Activated T-helper 1 cell treated with anti-CD3 and anti-CD28 coated beads, Interleukin-2, amount 50 U/mL, for 16 hours (primary cell): ENCODE measurements at places on chromosomes 7 and 10.

GRCh38 chr7:143331179-143331801 is 15.4 kb downstream of the CLCN1 start:
- DNase-seq: no peak

DNA sequence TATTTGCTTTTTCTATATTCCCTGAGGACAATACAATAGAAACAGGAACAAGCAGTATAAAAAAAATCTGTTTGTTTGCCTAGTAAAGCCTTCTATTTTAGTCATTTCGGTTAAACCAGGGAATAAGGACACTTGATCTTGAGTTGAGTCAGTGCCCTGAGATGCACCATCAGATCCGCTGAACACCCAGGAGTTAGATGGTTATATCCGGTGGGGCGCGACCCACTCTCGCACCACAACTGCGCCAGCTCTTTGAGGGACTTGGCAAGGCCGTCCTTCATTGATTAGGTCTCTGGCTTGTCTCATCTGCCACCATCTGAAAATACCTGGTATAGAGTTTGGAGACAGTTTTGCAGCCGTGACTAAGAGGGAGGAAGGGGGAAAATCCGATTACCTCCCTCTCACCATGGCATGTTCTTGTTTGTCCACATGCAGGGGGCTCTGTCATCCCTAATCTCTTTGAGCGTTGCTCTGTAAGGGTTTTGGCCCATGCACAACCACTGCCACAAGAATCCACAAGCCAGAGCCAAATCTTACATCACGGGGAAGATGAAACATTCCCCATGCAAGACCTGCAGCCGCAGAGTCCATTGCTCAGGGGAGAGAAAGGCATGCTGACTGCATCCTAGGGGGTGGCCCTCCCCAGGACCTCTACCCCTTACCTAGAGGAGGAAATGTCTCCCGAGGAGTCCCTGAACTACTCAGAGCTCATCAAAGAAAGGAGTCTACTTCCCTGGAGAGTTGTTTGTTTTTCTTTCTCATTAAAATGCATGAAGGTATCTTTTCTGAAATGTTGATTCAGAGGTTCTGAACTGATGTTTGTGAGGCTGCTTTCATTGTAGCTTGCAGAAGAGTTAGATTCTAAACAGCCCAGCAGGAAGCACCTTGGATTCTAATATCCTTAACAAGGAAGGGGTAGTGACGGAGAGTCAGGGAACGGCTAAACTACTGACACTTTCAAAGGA is 101.6 kb upstream of the FAM171A1 start:
- no peak for DNase-seq

DNA sequence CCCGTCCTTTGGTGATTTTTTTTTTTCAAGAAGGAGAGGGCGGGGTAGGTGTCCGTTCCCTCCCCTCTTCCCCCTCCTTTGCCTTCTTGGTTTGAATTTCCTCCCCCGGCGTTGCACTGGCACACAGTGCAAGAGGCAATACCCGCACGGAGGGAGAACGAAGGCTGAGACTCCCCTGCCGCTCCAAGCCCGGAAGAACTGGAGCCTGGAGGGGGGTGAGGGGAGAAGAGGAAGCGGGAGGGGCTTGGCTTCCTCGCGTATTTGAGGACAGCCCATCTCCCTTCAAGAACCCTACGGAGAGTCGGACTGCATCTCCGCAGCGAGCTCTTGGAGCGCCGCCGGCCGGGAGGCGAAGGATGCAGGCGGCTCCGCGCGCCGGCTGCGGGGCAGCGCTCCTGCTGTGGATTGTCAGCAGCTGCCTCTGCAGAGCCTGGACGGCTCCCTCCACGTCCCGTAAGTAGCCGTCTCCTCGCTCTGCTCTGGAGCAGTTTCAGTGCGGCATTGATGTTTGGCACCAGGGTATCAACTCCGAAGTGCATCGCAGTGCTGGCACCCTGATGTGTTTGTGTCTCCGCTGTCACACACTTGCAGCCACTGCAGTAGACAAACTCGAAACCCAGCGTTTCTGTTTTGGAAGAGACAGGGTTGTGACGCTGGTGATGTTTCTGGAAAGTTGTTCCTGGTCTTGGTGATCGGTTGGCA is at the start of gene CNTNAP2:
CNTNAP2 (plus strand) TSS at position 281 of the 702 bp plus-strand sequence; CDS start at position 357, 76 bp downstream.
- DNase-seq: no peak

GRCh38 chr10:71402005-71402404 is 5.3 kb downstream of the CDH23 start:
- DNase-seq: no peak

DNA sequence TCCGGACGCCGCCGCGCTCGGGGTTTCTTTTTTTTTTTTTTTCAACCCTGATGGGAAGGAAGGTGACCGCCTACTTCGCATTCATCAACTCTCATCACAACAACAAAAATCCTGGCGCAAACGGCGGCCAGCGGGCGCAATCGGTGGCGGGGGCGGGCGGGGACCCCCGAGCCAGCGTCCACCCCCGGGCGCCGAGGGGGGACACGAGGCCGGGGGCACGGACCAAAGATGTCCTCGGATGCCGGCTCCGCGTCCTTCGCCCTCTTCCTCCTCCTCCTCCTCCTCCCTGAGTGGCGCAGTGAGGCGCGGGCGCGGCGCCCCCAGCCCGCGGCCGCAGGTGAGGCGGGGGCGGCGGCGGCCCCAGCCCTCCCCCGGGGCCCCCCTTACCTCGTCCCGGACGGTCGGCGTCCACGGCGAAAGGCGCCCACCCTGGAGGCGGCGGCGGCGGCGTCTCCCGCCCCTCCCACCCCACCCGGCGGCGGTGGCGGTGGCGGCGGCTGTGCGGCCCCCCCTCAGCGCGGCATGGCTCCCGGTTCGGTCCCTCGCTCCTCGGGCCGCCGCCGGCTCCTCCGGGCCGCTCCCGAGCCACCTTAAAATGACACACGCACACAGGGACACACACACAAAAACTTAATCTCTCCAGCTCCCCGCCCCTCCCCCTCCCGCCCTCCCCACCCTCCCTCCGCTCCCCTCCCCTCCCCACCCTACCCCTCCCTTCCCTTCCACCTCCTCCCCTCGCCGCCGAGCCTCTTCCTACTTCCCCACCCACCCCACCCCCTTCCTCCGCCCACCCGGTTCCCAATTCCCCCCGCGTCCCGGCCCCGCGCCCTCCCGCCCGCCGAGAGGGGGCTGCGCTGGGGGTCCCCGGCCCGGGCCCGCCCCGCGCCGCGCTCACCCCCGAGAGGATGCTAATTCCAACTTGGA is at the start of gene CTBP2:
CTBP2 (minus strand) TSS at position 632 of the 924 bp plus-strand sequence.
- no peak for DNase-seq

DNA sequence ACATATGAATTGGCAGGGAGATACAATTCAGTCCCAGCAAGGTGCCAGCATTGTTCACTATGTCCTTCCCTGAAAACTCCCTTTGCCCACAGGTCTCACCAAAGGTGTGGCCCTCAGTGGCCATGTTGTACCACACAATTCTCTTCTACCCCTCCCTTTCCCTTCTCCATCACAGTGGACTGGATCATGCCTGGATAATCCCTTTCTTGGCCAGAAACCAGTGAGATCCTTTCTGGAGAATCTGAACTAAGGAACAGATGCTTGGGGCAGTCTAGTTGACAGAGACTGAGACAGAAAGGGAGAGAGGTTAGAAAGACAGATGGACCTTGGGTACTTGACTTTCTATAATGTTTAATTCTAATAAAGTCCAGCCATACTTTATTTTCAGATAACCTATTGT is 9.5 kb downstream of the NMT2 start:
- DNase-seq: no peak

GRCh38 chr10:33153968-33154327 is 180.5 kb downstream of the NRP1 start:
- DNase-seq: no peak

DNA sequence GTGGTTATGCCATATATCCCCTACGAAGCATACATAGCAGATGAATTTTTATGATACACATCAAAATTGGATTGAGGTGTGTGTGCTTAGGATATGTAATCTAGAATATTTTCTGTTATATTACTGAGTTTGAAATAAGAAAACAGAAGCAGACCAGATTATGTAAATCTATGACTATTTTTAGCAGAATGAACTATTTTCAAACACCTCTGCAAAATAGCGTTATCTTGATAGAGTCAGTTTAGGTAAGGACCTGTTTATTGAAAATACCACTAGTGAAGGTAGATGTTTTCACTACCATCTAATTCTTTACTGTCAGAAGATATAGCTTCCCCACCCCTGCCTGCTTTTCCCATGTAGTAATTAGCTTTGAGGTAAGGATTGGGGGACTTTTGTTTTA is 9.1 kb downstream of the LANCL2 start:
- DNase-seq: no peak

GRCh38 chr10:13219685-13220670 is 14.2 kb downstream of the UCMA start:
- DNase-seq: no peak

- no peak for DNase-seq
These were observed 3.3 kb upstream of the SUN1 start for GRCh38 chr7:828793-829561.

GRCh38 chr10:69375307-69376151 is 41.2 kb downstream of the TACR2 start:
- no peak for DNase-seq

DNA sequence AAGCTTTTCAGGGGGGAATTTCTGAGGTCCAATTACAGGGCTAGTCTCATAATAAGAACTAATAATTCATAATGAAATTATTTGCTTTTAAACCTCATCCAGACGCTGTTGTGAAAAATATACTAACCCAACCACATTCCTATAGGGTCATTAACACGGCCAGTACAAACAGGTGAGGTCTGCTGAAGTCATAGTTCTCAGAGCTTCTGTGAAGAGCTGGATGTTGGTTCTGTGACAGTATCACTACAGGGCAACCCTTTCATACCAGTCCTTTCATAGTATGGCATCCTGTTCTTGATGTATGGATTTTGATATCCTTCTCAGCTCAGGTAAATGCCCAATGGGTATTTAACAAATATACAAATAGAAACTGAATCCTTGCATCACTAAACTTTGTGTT is 62.3 kb upstream of the FAM133B start:
- no peak for DNase-seq

- no peak for DNase-seq
These were observed 190.1 kb downstream of the MLLT10 start for GRCh38 chr10:21724020-21724589.

GRCh38 chr10:3192856-3193635 is 20.5 kb upstream of the PITRM1 start:
- no peak for DNase-seq

GRCh38 chr10:52571516-52572182 is 200.9 kb downstream of the MBL2 start:
- DNase-seq: no peak

DNA sequence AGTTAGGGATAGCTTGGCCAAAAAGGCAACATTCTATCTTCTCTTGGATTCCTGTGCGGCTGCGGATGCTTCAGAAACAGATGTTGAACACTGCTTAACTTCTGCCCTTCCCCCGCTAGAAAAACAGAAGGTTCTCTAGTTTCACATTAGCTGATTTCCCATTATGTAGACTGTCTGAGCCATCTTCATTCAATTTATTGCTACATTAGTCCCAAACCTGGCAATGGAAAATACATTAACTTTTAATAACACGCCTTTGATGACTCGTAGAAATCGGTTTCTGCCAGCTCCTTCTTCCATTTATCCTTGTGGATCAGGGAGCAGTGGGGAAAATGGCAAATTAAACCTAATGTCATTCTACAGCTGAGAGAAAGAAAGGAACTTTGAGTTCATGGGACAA is 119.9 kb downstream of the SLC16A9 start:
- DNase-seq: no peak

GRCh38 chr10:68628576-68629127 is 68.5 kb downstream of the TET1 start:
- DNase-seq: no peak

DNA sequence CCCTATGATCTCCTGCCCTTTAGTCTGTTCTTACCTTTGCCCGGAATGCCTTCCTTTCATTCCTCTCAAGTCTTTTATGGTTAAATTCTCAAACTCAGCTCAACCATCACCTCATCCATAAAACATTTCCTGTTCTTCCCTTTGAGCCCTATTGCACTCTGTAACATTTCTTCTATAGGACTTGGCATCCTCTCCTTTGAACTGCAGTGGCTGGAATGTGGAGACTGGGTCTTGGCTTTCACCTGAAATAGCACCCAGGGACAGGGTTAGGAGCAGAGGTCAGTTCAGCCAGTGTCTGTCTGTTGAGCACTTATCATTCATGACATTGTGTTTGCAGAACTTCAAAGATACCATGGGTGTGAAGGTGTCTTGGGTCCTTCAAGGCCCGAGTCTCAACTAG is 7.2 kb downstream of the NFE2L3 start:
- no peak for DNase-seq

GRCh38 chr10:112361951-112362751 is 11.8 kb upstream of the ACSL5 start:
- no peak for DNase-seq

DNA sequence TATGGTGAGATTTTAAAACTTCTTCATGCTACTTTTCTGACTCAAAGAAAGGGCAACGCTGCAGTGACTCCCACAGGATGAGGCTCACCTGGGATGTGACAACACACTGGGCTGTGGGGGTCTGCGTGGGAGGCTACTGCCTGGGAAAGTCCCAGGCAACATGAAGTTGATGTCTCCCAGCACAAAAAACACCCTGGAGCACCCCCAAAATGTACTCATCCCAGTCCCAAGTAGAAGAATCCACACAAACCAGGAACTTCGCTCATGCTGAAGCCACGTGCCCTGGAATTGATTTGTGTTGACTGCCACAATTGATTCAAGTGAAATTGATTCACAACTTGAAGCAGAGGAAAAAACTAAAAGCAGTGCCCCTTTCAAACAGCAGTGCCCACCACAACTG is 24.9 kb upstream of the PTPRN2 start:
- DNase-seq: no peak

- DNase-seq: no peak
These were observed 6.8 kb upstream of the PARD3 start for GRCh38 chr10:34821587-34822585.

GRCh38 chr10:124652200-124652599 is 92.0 kb downstream of the FAM53B start:
- DNase-seq: no peak

GRCh38 chr10:6597478-6597877 is 17.4 kb upstream of the PRKCQ start:
- no peak for DNase-seq

GRCh38 chr7:139679731-139680594 is 97.8 kb downstream of the HIPK2 start:
- no peak for DNase-seq

DNA sequence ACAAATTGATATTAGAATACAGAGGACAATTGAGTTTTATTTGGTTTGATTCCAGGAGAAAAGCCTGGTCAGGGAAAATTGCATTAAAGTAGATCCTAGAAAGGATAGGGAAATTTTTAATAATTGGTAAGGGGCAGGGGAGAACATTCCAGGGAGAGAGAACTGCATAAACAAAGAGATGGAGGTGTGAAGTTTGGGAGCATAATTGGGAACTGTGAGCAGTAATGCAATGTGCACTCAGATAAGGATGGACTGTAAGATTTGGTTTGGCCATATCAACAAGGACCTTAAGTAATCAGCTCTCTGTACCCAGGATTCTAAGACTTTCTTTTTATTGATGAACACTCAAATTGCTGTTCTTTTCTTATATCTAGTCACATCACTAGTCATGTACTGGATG is 41.4 kb downstream of the ZMYND11 start:
- no peak for DNase-seq
